ENCODE measurements at places on chromosomes 2 and 18.

DNA sequence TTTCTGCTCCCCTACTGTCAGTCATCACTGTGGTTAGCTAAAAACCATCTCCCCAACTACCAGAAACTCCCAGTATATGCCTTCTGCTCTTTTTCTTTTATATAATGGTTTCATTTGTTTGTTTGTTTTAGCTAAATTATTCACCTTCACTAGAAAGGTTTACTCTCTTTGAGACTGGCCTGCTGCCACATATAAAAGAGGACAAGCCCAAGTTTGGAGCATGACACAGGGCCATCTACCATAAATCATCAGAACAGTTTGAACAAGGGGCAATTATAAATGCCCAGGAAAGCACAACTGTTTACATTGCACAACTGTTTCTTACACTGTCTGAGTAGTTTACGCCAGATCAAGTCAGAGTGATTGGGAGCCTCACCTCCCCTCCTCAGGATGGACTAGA, 471.0 kb upstream of the PIK3C3 start:
- DNase-seq: no peak

GRCh38 chr2:99864561-99865553, 277.5 kb downstream of the AFF3 start:
- peak; percentile 64 for DNase-seq

GRCh38 chr18:42792731-42793130, 322.8 kb downstream of the RIT2 start:
- no peak for DNase-seq

- no peak for DNase-seq
Observed at GRCh38 chr2:11212645-11213044, 57.4 kb downstream of the SLC66A3 start.

DNA sequence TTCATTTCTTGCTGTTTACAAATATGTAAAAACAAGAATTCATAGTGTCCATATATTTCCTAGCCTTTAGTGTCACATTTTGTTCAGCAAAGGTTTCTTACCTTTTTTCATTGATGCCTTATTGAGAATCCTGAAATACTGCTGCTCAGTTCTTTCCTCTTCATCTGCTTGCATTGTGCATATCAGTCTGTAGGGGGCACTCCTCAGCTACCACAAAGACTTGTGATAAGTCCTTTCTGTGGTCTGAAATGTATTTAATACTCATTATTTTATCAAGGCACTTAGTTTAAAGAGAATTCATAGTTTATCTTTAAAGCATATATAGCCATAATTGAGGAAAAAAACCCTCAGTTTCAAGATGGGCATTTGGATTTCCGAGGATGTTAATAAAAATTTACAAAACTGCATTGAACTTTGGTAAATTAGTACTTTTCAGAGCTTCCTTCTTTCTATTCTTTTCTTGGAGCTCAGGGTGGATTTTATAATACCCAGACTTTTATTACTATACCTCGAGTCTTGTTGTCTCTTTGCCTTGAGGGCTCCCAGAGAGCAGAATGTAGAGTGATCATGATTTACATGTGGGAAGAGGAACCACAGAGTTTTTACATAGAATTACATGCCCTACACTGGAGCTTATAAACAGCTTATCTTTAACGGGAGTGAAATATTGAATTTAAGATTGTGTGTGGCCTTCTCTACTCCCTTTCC, 570.1 kb downstream of the PLCL1 start:
- DNase-seq: no peak

DNA sequence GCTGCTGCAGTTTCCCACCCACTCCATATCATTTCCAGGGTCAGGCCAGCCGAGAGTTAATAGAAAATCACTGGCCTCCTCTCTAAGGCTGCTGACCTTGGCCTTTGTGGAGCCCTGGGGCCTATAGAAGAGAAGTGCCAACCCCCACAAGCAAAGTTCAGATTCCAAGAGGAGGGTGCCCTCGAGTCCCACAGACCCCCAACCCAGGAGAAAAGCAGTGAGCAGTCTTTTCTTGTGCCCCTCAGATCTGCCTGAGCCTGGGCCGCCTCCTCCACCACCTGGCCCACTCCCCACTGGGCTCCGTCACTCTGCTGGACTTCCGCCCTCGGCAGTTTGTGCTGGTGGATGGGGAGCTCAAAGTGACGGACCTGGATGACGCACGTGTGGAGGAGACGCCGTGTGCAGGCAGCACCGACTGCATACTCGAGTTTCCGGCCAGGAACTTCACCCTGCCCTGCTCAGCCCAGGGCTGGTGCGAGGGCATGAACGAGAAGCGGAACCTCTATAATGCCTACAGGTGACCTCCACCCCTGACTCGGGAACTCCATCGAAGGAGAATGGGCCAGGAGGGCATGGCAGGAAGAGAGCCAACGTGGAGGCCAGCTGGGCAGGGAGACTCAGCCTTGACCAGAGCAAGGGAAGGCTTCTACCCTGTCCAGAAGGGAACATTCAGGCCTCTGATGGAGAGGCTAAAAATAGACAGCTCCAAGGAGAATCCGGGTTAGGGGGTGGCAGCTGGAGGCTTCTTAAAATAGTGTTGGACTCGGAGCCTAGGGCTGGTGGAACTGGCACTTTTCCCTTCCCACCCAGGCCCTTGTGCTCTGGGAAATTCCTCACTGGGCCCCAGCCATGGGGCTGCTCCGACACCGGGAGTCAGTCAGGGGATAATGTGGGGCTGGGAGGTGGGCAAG, 6.2 kb downstream of the PKDCC start:
- no peak for DNase-seq

GRCh38 chr2:15205562-15205961, 355.6 kb downstream of the NBAS start:
- no peak for DNase-seq

- DNase-seq: no peak
Observed at GRCh38 chr2:62140426-62141141, 55.3 kb upstream of the B3GNT2 start.

GRCh38 chr2:7861910-7862702, 819.8 kb upstream of the ID2 start:
- DNase-seq: no peak

DNA sequence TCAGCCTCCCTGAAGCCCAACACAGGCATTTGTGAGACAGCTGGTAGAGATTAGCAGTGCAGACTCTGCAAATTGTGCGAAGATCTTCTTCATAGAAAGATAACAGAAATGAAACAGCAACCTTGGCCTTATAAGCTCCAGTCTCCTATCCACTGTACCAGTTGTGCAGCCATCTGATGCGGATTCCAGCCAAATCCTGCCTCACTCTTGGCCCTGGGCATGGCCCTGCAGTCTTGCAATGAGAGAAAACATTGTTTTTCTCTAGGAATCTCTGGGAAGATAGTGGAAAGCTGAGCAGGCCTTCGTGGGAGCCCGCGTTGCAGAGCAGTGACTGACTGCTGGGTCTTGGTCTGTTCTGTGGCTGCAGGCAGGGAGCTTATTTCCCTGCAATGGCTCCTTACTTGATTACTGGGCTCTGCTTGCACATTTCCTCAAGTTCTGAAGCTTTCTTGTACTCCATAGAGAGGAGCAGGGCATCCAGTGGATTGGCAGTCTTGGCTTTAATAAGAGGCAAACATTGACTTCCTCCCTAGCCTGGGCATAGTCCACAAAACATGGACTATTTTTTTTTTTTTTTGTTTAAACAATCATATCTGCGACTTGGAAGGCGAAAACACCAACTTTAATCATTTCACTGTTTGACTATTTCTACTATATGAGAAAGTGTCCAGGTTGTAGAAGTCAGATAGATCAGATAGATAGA, 193.0 kb downstream of the ACTR3 start:
- DNase-seq: no peak

GRCh38 chr2:220081171-220081570, 453.7 kb downstream of the SLC4A3 start:
- no peak for DNase-seq

DNA sequence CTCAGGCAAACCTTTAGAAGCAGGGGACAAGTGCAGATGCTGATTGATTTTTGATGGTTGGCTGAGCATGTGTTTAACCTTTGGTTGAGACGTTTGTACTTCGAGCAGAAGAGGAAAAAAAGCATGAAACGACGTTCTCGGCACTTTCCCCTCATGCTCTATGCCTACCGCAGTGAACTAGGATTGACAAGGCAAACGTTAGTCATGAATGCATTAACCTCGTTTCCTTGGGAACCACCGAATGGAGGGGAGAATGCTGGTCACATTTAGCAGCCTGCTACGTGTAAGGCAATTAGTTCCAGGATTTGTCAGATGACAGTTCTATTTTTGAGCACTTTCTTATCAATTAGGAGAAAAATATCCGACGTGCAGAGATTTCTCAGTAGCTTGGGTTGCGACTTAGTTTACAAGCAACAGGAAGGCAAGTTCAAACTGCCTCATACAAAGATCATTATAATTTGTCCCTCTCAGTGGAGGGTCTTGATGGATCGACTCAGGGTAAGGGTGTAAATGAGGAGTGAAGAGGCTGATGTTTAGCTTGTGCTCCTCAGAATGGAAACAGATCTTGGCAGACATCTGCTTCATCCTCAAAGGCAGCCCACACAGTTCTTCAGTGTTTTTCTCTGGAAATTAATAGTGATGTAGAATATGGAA, 47.4 kb upstream of the GPR45 start:
- no peak for DNase-seq

- DNase-seq: no peak
Observed at GRCh38 chr2:112772322-112772721, 7.9 kb upstream of the CKAP2L start.

GRCh38 chr18:11091746-11092145, 57.6 kb downstream of the PIEZO2 start:
- no peak for DNase-seq

GRCh38 chr2:158255257-158255656, 153.6 kb downstream of the UPP2 start:
- DNase-seq: no peak

DNA sequence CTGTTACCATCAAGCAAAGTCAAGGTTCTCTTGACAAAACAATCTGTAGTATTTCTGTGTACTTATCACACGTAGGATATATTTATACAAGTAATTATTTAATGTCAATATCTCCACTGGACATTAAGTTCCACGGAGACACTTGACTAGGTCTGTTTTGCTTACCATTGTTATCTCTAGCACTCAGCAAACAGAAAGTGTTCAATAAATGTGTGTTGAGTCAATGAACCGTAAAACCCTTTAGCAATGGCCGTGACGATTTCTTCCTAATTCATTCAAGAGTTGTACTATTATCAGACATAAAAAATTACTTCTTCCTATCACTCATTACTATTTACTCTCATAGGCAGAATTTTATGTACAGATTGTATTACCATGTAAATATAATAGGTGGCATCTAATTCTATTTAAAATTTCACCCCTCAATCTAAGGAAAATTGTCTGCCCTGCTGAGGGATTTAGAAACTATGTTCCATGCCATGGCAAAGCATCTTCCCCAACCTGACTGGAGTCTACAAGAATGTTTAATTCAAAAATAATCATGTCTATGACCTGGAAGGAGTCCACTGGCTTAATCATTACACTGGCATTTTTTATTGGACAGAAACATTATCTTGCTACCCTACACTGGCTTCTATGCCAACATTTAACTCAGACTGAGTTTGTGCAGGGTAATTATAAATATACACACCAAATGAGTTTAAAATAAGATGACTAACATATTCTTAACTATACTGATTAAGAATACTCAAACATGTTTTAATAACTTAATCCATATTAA, 301.9 kb downstream of the ZEB2 start:
- no peak for DNase-seq

GRCh38 chr2:85865539-85866164, 23.1 kb downstream of the ST3GAL5 start:
- DNase-seq: no peak

GRCh38 chr2:210162466-210163124, 8.6 kb downstream of the KANSL1L start:
- DNase-seq: no peak

DNA sequence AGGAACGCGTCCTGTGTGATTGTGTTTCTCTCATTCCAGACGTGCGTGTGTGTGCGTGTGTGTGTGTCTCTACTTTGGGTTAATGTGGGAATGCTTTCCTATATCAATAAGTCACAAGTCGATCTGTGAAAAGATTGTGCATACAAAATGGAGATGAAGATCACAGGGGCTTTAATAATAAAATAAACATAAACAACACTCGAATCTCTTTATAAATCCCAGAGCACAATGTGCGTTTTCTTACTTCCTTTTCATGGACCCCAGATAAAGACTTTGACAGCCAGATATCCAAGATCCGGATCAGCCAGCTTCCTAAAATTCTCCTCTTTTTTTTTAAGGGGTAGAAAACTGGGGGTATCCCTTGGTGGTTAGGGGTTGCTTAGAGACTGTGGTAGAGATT, 4.7 kb downstream of the PAX8 start:
- DNase-seq: no peak

GRCh38 chr2:111984213-111984604, 70.9 kb upstream of the TMEM87B start:
- DNase-seq: no peak

GRCh38 chr2:188813315-188813714, 160.9 kb upstream of the COL3A1 start:
- DNase-seq: no peak

DNA sequence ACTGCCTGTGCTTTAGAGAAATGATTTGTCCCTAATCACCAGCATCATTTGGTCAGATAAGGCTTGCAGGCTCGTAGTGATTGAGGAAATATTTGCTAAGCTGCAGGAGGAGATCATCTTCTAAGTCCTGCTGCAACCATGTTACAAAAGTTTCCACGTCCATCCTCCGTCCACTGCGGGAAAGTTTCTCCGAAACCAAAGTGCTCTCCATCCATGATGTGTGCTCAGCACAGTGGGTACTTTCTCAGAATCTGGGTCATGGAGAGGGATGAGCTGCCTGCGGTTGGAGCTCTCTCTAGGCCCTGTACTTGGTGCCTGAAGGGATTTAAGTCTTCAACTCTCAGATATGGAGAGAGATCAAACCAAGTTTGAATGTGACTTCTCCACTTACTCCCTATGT, 39.3 kb downstream of the IL1RL2 start:
- no peak for DNase-seq

DNA sequence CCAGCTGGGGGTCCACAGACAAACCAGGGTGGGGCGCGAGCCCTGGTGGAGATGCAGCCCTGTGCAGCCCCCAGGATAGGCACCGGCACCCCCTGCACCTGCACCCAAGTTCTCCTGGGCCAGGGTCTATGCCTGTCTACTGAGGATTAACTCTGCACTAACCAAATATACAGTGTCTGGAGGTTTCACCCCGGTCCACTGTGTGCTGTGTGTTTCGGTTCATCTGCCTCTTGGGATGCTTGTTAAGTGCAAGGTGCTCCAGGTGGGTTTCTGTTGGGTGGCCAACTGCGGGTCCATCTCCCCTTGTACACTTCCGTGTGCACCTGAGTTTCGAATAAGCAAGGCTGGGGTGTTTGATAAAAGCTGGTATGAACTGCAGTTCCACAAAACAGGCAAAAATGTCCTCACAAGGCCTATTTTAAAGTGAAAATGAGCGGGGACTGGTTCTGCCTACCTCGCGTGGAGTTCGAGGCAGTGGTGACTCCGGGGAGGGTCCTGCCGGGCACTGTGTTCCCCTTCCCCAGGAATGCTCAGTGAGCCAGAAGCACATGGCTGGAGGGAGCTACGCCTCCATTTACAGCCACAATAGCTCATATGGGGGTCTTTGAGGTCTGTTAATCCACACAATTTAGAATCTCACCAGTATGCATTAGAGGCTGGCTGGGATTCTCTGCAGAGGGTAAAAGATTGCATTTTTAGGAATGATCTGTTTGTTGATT, 70.7 kb downstream of the EDAR start:
- DNase-seq: no peak

- DNase-seq: no peak
Observed at GRCh38 chr2:179265082-179265510, 464 bp upstream of the SESTD1 start.
